Islet precursor cell (in vitro differentiated cells): ENCODE measurements at places on chromosomes 16 and 17.

DNA sequence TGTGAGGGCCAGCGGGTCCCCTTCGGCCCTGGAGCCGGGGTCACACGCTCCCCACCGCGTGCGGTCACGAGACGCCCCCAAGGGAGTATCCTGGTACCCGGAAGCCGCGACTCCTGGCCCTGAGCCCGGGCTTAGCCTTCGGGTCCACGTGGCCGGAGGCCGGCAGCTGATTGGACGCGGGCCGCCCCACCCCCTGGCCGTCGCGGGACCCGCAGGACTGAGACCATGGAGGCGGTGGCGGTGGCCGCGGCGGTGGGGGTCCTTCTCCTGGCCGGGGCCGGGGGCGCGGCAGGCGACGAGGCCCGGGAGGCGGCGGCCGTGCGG lies at the start of gene NAGLU:
NAGLU (plus strand) TSS at position 194 of the 324 bp plus-strand sequence; CDS start at position 226, 32 bp downstream.
- peak; percentile 95 for DNase-seq

- DNase-seq, result no peak
Measured at GRCh38 chr17:1905190-1905913, 75.5 kb downstream of the RPA1 start.

DNA sequence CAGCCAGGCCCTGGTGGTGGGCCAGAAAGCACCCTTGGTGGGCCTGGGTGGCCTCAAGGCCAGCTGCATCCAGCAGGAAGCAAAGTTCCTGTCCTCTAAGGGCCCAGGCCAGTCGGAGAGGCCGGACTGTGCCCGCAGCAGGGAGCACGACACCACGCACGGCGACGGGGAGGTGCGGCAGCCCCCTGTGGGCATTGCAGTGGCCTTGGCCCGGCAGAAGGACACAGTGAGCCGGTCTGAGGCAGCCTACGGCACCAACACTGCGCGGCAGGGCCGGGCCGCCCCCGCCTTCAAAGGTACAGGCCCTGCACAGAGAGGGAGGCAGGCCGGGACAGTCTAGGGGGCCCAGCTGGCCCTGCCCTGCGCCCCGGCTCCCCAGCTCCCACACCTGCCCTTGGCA lies 48.0 kb downstream of the BAHCC1 start:
- no peak for DNase-seq

GRCh38 chr17:46917516-46917915 lies 5.4 kb upstream of the GOSR2 start:
- no peak for DNase-seq

- DNase-seq, result no peak
Measured at GRCh38 chr16:68000450-68000849, 1.2 kb upstream of the DPEP2 start.

GRCh38 chr17:7463372-7463846 lies 16.0 kb downstream of the ZBTB4 start:
- DNase-seq, result no peak

GRCh38 chr17:5902181-5903140 lies 167.7 kb upstream of the WSCD1 start:
- DNase-seq, result peak; percentile 53

GRCh38 chr16:74199066-74199841 lies 97.4 kb upstream of the PSMD7 start:
- no peak for DNase-seq

DNA sequence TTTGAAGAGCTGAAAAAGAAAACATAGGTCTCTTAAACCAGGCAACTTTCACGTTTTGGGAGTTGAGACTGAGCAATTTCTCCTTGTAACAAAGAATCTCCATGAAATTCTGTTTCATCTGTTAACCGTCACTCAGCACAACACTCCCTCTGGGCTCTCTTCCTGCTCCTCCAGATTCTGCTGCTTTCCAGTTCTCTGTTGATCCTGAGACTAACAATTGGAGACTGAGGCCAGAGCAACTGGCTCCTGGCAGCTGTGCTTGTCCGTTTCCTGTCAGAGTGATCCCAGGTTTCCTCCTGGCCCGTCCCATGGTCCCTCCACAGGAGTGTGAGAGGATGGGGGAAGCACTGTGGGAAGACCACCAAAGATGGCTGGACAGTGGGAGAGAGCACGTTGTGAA lies 32.5 kb downstream of the IST1 start:
- DNase-seq, result peak; percentile 53

GRCh38 chr17:59154292-59154720 lies 680 bp downstream of the SKA2 start:
- peak; percentile 83 for DNase-seq
